IMR-90 (cell line): ENCODE measurements at places on chromosomes 7 and 10. TPM values are rescaled to one million over a fixed set of nuclear protein-coding genes. Genes with fewer than 3 reads are reported as not detected.
A peak's percentile ranks its signal among the peaks of the same experiment; 100 is the strongest.

DNA sequence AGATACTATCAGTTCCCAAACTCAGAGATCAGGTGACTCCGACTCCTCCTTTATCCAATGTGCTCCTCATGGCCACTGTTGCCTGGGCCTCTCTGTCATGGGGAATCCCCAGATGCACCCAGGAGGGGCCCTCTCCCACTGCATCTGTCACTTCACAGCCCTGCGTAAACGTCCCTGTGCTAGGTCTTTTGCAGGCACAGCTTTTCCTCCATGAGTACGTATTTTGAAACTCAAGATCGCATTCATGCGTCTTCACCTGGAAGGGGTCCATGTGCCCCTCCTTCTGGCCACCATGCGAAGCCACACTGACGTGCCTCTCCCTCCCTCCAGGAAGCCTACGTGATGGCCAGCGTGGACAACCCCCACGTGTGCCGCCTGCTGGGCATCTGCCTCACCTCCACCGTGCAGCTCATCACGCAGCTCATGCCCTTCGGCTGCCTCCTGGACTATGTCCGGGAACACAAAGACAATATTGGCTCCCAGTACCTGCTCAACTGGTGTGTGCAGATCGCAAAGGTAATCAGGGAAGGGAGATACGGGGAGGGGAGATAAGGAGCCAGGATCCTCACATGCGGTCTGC lies 162.2 kb downstream of the EGFR start:
- DNase-seq: no peak

DNA sequence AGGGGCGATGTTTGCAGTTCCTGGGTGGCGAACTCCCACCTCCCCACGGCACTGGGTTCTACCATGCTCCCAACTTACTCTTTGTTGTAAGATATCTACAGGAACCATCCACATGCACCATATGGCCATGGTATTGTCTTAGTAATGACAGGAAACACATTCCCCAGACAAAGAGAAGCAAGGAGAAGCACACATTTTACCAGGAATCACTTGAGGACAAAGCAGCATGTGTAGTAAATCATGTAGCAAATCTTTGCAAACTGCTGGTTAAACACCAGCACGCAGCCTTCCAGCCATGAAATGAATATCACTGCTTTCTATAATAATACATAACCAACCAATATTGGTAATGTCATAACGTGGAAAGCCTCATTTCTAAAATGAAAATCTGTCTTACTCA lies 101.2 kb downstream of the NRP1 start:
- no peak for DNase-seq

ITPRID1 gene
- not detected in 2 replicates for polyA plus RNA-seq

DNA sequence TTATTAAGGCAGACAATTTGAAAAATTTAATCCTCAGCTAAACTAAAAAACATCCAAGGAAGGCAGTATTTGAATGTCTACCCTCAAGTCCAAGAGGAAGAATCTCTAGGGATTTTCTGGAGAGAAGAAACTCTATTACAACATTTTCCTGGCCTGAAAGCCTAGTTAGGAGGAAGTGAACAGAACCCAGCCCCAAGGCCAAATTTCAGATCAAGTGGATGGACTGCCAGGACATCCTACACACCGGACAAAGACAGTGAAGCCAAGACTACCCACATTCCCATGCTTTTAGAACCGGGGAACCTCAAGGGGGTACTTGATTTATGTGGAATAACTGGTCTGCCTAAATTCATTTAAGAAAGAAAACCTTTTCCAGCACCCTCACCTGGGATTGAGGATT lies 108.9 kb upstream of the MEOX2 start:
- no peak for DNase-seq

NSUN6 gene
- 4.1 and 4.6 TPM in 2 replicates for polyA plus RNA-seq

- DNase-seq: no peak
These were observed 188.2 kb downstream of the KIF20B start for GRCh38 chr10:89889606-89890005.

GIMAP7 gene
- polyA plus RNA-seq: not detected in 2 replicates

SORCS3 gene
- not detected in 2 replicates for polyA plus RNA-seq

DNA sequence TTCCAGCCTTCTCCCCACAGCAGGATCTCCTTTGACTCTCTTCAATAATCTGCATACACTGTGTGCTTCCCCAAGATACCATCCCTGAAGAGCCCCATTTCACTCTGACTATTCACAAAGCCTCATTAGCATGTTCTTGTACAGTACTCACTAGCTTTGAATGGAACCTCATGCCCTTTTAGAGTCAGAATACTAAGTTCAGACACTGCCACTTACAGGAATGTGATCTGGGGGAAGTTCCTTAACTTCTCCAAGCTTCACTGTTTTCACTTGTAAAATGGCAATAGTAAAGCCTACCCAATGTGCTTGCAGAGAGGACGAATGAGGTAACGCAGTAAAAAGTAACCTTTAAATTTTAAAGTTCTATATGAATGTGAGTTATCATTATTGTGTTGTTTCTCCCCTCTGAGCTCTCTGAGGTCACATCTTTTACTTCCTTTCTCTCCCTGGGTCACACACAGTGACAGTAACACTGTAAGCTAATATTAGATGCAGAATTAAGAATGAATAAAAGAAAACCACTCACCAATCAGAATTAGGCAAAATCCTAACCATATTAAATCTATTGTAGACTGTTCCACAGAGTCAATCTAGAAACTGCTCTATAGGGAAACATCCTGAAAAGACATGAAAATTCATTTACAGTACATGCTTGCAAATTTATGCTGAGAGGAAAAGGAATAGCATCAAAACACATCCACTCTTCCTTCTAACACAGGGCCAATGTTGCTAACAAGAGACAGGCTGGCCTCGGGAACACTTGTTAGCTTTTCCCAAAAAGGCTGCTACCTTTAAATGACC lies 64.2 kb upstream of the IL6 start:
- DNase-seq: no peak

DNA sequence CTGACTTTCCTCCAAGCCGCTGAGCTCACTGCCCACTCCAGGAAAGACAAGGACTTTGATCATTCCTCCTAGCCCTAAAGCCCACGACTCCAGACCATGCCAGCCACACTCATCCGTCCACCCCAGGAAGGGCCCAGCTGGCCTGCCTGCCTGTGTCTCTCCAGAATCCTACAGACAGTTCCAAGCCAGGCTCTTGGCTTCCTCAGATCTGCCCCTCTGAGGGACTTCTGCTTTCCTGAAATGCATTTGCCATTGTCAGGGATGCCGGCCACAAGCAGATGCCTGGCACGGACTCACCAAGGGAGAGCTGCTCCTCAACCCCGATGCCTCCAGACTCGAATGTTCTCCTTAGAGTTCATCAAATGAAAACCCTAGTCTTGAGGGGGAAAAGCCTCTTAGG lies 155.8 kb downstream of the OAT start:
- no peak for DNase-seq

TMEM130 gene
- 13.5 and 14.8 TPM in 2 replicates for polyA plus RNA-seq

TFEC gene
- polyA plus RNA-seq: 0.02 TPM in 1 of 2 replicates, not detected in the other

DNA sequence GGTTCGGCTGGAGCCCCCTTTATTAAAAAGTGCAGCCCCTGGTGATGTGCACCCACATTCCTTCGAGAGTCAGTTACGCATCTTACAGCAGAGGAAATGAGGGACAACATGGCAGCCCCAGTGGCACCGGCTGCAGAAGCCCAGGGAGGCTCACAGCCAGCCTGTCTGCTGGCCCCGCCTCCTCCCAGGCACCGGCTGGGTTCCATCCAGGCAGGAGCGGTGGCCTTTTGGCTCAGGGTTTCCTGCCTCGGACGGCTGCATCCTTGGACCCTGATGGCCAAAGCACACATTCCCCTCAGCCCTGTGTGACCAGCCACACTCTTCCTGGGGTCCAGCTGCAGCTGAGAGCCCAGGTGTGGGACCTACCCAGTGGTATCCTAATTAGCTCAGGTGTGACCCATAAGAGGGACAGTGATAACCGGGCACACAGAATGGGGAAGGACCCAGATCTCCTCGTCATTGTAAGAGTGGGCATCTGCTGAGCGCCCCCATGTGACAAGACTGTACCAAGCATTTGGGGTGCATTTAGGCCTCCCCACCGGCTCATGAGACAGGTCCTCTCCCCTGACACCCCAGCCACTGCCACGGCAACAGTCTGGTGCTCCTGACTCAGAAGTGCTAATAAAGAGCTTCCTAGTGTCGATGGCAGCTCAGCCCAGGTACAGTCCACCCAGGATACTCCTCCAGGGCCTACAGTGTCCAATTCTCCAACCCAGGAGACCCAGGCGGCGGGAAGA lies 63.3 kb upstream of the CHST15 start:
- DNase-seq: no peak

GRCh38 chr10:27838901-27839300 lies 93.3 kb upstream of the MKX start:
- no peak for DNase-seq

STEAP2 gene
- polyA plus RNA-seq: 1.7 and 1.8 TPM in 2 replicates

- no peak for DNase-seq
These were observed 213.7 kb upstream of the AOAH start for GRCh38 chr7:36937754-36938563.

CTAGE15 gene
- not detected in 2 replicates for polyA plus RNA-seq

DNA sequence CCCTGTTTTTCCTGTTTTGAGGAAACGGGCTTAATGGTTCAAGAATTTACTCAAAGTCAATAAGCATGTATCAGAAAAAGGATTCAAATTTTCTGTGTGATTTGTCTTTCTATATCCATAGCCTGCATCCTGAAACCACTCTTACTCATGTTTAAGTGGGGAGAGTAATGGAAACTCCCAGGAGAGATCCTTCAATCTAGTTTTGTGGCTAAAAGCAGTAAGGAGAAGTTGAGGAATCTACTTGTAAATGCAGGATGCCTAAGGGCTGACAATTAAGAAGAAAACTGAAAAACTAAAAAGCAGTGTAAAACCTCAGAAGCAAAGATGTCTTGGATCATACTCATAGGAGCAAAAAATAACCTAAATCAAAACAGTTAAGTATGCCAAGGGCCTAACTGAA lies 68.1 kb upstream of the GRID1 start:
- no peak for DNase-seq

AQP1 gene
- 0.39 and 0.55 TPM in 2 replicates for polyA plus RNA-seq

PAX4 gene
- not detected in 2 replicates for polyA plus RNA-seq

GPR158 gene
- polyA plus RNA-seq: not detected in 2 replicates

CXCL12 gene
- 79.4 and 80.7 TPM in 2 replicates for polyA plus RNA-seq

GRCh38 chr10:45376371-45376801 lies 2.4 kb downstream of the ALOX5 start:
- DNase-seq: no peak

DNA sequence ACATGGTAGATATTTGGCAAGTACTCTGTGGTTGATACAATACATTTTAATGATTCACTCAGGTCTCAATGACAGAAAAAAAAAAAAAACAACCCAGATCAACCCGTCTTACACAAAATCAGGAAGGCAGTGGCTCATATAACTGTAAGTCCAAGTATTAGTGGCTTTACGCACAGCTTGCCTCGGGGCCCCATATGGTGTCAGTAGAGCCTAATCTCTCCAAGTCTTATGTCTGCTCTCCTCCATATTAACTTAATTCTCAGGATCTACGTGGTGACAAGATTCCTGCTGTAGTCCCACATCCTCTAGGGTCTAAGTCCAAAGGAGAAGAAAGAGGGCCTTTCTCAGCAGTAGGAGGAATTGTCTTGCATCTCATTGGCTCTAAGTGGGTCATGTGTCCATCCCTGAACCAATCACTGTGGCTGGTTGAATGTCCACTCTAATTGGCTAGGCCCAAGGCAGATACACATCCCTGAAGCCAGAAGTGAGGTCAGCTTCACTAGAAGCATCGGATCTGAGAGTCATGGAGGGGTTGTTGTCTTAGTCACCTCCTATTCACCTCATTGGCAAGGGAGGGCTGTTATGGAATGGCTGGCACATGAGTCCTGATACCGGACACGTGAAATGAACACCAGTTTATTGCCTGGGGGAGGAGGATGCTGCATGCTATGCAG lies 20.5 kb upstream of the PLPP4 start:
- DNase-seq: no peak

DNA sequence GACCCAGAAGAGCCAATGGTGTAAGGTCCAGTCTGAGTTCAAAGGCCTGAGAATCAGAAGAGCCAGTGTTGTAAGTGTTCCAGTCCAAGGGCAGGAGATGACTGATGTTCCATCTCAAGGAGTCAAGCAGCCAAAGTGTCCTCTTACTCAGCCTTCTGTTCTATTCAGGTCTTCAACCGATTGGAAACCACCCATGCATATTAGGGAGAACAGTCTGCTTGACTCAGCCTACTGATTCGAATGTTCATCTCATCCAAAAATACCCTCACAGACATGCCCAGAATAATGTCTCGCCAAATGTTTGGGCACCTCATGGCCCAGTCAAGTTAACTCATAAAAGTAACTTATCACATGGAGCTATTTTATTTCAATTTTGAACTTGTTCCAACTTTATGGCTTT lies 2.9 kb upstream of the WDFY4 start:
- DNase-seq: no peak

DNA sequence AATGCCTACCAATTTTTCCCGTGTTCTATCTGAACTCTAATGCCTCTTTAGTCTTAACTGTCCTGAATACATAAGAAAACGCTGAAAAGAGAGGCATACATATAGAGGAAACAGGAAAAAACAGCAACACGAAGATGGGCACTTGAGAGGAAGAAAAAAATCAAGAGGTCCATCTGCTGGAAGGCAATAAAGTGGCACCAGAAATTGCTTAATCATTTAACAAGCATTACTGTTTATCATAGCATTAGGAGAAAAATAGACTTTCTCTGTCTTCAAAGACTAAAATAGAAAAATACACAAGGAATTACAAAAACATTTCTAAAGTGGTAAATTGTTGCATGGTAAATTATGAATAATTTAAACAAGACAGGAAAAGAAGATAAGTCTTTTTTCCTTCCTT lies 35.0 kb downstream of the NSUN6 start:
- DNase-seq: no peak

DNA sequence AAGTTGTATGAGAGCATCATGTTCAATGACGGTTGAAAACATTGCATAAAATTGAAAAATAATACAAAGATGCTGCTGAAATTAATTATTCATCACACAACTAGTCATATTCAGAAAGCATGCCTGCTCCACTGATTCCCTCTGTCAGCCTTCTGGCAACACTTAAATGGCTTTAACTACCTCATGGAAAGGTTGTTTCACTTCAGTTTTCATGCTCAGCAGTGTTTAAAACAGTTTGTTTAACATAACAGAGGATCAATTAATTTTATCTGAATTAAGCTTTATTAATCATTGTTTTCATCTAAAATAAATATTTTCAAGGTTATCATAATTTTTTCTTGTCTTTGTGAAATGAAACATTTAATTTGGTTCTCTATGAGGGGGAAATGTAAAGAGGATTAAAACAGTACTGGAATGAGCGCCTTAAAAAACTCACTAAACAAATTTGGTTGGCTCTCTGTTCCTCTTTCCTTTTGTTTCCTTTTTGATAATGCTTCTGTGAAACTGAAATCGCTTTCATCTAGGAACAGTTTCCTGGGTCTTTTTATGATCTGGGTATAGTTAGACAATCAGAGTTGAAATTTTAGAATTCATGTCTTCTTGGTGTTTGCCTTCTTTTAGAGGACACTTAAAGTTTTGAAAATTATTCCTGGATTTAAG lies 427.4 kb downstream of the SH2D4B start:
- DNase-seq: no peak

GRCh38 chr10:126041804-126042231 lies 145.5 kb downstream of the FANK1 start:
- peak; percentile 43 for DNase-seq

DNA sequence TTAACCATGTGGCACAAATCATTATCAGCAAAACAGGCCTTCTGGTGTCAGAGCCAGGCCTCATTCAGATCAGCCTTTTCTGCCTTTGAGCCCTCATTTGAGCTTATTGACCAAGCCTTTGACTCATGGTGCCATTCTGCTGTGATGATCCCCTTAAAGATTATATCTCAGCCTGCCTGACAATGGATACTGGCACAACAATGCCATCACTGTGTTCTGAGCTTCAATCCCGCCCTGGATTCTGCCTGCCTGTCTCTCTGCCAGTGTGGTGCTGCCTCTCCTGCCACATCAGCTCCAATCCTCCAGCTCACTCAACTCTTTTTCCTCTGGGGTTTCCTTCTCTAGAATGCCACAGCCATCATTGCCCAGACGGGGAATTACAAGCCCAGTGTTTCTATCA lies 52.6 kb downstream of the SRI start:
- DNase-seq: no peak

BRI3 gene
- polyA plus RNA-seq: 68.3 and 91.3 TPM in 2 replicates
